ENCODE measurements at places on chromosomes 13 and 19.

GRCh38 chr19:48487948-48488347, 18.8 kb downstream of the CYTH2 start:
- DNase-seq = no peak

GRCh38 chr19:58394821-58395219, 636 bp upstream of the RNF225 start:
- no peak for DNase-seq

GRCh38 chr19:13057744-13058143, 44.9 kb downstream of the LYL1 start:
- DNase-seq = no peak

DNA sequence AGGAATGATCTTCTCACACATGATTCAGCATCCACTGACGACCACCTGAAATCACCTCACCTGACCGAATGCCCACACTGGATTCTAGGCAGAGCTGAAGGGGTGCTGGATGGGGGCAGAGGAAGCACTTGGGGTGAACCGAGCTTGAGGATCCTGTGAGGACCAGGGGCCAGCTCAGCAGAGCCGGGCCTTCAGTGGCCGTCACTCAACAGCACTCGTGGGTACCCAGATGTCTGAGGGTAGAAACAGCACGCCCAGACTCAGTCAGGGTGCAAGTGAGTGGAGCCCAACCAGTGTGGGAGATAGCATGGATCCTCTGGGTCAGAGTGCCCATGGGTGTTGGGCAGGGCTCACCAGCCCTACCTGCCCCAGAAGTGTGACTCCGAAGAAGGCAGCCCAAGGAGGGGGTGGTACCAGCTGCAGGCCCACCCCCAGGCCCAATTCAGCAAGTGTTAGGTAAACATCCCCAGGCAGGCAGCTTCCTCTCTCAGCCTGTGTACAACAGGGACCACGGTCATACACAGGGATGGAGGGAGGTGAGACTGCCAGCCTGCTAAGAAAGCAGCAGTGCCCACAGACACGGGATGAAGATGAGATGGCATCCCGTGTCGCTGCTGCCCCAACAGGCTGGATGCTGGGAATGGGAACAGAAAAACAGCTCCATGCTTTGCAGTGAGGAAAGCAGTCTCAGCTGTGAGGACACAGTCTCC, 16.6 kb downstream of the GJA3 start:
- DNase-seq = no peak

GRCh38 chr13:40571338-40571963, 95.0 kb downstream of the FOXO1 start:
- DNase-seq = no peak

Data from activated naive CD8-positive, alpha-beta T cell treated with anti-CD3 and anti-CD28 coated beads, Interleukin-2, amount 50 U/mL, for 16 hours (primary cell).